ENCODE measurements at places on chromosomes 11 and 22.
A peak's percentile ranks its signal among the peaks of the same experiment; 100 is the strongest.

DNA sequence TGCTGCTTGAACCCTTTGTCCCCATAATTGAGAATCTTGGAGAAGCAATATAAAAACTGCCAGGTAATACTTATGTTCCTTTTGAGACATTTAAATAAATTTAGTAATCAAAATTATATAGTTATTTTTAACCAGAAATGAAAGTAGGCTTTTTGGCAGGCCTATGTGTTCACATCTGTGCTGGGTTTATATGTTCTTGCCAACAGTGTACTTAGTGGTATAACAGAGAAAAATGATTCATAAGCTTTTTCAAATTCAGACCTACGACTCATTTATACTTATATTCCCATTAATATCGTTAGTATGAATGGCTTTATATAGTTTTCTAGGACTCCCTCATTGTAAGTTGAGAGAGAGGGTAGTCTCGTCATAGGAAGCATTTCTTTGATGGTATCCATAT is 79.0 kb downstream of the DDX10 start:
- DNase-seq: no peak

- no peak for DNase-seq
Measured at GRCh38 chr11:104049116-104049515, 12.7 kb downstream of the DDI1 start.

GRCh38 chr11:27183672-27184457 is 143.2 kb downstream of the BBOX1 start:
- DNase-seq: peak; percentile 67

DNA sequence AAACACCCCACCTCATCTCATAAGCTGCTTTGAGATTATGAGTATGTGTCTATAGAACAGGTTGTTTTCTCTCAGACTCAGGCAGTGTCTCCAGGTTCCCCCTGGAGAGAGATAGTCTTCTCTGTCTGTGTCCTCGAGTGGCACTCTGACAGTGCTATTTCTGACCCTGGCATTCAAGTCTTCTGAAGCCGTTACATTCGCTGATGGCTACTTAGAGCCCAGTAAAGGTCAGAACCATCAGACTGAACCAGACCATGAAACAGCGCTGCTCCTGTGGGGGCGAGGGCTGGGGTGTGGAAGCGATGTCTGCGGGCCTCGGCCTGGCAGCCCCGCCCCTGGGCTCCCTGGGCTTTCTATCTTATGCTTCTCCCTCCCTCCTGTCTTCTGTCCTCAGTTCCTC is 23.5 kb downstream of the SHISA8 start:
- DNase-seq: no peak

DNA sequence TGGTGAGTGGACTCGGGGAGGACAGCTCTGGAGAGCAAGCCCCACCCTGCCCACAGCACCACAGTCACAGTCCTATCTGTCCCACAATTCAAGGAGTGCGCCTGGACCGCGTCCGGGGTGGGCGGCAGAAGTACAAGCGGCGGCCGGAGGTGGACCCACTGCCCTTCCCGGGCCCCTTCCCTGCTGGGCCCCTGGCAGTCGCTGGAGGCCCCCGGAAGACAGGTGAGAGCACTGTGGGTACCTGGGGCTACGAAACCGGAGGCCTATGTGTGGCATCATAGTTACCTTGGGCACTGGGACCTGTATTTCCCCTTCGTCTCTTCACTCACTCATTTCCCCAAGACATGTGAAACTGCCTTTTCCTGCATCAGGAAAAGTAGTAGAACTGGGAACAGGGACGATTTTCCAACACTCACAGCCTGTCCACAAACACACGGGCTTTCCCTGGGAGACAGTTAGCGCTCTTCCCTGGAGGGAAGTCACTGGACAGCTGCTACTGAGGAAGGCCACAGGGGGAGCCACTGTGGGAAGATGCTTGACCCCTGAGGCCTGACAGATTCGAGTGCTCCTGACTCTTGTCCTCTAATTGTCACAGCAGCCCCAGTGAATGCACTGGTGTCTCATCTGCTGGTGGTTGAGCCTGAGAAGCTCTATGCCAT is 3.1 kb downstream of the TRMT112 start:
- DNase-seq: no peak

GRCh38 chr11:111530091-111530490 is 10.4 kb upstream of the LAYN start:
- DNase-seq: no peak

- DNase-seq: no peak
Measured at GRCh38 chr11:8839957-8840945, 70.7 kb upstream of the AKIP1 start.

- no peak for DNase-seq
Measured at GRCh38 chr11:86888164-86889000, 66.8 kb downstream of the FZD4 start.

GRCh38 chr22:50318356-50318697 is 8.5 kb downstream of the DENND6B start:
- no peak for DNase-seq

- DNase-seq: no peak
Measured at GRCh38 chr22:28108851-28109250, 189.8 kb upstream of the PITPNB start.

GRCh38 chr11:112587664-112588063 is 327.0 kb upstream of the PLET1 start:
- DNase-seq: no peak

DNA sequence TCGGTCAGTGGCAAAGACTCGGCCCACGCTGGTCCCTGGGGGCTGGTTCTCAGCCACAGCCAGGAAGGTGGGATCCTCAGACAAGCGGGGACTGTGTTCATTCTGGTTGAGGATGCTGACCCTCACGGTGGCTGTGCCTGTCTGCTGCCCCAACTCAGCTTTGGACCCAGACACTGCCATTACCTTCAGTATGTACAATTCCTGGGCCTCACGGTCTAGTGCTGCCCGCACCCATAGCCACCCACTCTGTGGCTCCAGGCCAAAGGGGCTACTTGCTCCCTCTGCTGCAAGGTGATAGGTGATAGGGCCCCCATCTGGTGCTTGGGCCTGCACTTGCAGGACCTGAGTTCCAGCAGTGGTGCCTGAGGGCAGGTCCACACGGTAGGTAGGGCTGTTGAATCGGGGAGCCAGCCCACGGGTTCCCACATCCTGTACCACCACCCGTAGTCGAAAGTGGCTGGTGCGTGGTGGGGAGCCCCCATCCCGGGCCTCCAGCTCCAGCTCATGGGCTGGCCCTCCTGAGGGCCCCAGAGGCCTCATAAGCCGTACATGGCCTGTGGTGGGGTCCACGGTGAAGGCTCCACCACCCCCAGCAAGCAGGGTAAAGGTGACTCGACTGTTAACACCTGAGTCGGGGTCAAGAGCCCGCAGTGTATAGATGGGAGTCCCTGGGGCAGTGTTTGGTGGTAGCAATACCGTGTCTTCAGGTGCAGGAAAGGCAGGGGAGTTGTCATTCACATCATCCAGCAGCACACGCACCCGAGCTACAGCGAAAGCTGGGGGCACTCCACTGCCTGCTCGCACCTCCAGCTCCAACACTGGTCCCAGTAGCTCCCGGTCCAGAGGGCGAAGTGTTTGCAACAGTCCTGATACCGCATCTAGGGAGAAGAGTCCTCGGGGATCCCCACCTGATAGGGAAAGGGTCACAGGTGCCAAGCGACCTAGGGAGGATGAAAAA is 13.2 kb upstream of the TPP1 start:
- no peak for DNase-seq

DNA sequence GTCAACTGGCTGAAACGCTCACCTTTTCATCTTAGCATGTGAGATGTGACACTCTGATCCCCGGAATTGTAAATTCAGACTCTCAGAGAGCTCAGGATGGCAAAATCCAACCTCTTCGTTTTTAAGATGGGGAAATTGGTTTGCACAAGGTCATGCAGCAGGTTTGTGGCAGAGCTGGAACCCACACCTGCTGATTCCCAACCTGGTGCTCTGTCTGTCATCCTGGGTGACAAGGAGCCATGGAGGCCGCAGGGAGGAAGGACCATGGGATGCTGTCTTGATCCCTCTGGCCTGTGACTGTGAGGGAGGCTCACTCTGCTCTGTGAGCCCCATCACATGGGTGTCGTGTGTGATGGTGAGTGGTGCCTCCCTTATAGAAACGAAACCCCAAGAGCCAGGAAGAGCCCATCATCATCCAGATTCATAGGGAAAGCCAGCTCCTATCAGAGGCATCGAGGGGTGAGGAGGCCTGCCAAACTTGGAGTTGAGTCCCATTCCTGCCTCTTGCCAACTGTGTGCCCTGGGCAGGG is 87.4 kb upstream of the SYT13 start:
- DNase-seq: no peak

DNA sequence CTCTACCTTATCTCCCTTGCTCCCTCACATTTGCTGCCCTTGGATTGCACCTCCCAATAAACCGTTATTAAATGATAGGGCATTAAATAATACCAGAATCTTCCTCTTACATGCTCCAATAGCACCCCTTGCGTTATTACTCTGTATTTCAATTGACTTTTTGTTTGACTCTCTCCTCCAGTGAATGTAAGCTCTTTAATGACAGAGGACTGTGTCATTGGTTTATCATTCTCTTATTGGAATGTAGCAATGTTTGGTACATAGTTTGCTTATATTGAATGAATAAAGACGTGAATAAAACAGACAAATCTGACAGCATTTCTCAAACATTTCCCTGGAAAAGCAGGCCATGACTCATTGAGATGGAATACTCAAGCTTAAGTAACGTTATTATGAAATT is 8.7 kb upstream of the MPEG1 start:
- DNase-seq: no peak

GRCh38 chr11:70525466-70525865 is 127.1 kb downstream of the CTTN start:
- no peak for DNase-seq

DNA sequence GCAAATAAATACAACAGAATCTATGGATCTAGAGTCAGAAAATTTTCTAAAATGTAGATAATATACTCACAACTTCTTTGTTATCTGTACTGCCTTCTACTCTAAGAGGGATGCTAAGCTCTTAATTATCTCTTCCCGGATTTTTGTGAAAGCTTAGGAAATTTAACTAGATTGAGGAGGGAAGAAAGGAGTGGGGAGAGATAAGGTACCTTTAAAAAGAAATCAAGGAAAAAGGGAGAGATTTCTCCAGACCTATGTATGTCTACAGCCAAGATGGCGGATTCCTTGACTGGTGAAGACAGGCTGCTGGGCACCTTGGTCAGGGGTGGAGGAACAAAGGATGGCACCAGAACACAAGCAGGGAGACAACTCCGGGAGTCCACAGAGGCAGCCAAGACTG is 23.0 kb downstream of the ZNF280B start:
- DNase-seq: no peak

GRCh38 chr11:11787305-11788062 is 54.3 kb upstream of the USP47 start:
- peak; percentile 72 for DNase-seq

Data from GM12865 (cell line).